ENCODE measurements at places on chromosomes 6 and 20.

DNA sequence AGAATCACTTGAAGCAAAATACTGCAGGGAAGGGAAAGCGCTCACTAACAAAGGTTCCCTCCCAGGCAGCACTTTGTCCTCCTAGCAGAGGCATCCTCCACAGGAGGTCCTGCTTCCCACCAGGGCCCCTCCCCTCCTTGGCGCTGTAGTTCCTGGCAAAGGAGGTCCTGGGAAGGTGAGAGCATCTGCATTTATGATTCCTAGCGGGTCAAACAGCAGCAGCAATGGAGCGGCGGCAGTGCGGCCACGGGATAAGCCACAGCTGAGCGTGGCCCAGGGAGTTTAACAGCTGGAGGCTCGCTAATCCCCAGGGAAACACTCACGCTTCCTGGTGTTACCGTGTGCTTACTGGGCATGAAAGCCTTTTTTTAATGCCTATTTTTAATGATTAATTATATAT is 185.8 kb downstream of the TTLL2 start:
- no peak for DNase-seq

DNA sequence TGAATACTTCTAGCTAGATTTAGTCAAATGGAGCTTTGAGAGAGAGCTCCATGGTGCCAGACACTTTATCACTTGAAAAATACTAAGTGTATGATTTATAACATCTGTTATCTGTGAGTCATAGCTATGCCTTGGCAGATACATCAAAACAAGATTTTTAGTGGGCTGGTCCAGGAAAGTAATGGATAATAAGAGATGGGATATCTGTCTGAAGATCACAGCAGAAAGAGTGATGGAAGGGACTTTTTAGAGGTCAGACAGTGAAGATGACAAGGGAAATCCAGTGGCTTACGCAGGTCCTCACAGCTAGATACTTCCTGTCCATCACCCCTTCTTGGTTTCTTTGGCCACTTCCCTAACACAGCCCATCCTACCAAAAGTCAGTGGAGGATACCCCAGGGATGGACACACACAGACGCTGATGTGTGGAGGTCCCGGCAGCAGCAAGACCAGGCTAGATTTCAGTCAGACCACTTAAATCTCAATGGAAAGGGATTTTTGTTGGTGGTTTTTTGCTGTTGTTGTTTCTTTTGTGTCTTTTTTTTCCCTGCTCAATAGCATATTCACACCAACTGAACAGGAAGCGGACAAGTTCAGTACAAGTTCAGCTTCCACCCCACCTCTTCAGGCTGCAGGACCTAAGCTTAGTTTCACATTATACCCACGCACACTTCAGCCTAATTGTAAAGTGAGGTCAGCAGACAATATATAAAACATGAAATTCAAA is 209.3 kb downstream of the ALDH8A1 start:
- no peak for DNase-seq

DNA sequence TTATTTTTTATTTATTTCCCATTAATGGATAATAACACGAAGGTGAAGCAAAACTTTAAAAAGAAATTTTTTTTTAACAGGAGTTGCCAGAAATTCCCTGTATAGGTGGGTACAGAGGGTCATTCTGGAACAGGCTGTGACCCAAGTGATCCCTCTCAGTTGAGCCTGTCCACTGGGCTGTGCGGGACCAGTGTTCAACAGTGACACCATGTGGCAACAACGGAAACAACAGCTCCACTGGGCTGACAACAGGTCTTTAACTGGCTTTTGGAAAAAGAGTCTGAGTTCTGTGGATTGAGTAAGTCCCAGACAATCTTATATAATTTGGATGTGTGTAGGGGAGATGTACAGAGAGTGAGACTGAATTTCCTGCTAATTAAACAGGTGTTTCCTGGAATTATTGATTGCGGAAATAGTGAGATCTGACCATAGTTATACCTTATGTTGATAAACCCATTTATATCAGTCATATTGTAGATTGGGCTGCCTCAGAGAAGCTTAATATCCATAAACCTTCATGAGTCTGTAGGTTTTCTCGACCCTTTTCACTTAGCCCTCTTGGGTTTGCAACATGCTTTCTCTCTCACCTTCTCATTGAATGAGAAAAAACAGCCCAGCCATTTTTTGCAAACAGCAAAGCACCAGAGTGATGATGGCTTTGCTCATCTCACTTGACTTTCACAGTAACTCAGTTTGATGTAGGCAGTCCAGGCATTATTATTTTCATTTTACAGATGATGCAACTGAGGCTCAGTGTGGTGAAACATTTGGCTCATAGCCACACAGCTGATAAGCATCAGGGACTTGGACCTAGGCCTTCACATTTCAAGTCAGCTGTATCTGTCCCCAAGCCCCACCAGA is 17.5 kb downstream of the KIAA1755 start:
- DNase-seq, result no peak

- DNase-seq, result no peak
Observed at GRCh38 chr6:27863962-27864905, 48.0 kb downstream of the OR2B2 start.

DNA sequence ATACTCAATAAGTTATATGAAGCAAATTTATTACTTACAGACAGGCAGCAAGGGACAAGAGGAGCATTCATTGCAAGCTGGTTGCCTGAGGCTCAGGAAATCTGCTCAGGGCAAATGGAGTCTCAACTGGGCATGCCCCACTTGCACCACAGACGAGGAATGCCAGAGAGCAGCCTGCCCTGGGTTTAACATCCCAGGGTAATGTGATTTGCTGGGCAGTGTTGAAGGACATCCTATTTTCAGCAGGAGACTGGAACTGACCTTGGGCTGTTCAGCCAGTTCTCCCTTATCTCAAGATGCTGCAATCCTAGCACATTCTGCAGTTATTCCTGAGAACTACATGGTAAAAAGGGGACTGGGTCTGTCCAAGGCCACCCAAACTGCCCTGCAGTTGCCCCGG is 3.8 kb upstream of the ENTPD6 start:
- DNase-seq, result no peak

DNA sequence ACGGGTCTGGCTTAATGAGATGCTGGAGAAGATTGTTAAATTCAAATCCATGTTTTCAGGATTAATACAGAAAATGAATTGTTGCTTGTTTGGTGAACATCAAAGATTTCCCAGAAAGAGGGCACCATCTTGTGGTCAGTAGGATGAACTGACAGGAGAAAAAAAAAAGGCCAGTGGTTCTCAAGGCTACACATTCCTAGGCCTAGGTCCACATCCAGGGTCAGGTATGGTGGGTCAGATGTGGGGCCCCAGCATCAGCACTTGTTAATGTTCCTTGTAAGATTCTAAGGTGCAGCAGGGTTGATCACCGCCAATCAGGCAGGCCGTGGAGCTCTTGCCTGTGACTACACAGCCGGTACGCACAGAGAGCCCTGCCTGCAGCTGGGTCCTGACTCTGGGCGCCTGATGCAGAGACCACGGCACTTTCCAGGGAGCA is 34.0 kb upstream of the FOXO3 start:
- DNase-seq, result no peak

- no peak for DNase-seq
Observed at GRCh38 chr6:87501809-87502572, 29.2 kb downstream of the SLC35A1 start.

DNA sequence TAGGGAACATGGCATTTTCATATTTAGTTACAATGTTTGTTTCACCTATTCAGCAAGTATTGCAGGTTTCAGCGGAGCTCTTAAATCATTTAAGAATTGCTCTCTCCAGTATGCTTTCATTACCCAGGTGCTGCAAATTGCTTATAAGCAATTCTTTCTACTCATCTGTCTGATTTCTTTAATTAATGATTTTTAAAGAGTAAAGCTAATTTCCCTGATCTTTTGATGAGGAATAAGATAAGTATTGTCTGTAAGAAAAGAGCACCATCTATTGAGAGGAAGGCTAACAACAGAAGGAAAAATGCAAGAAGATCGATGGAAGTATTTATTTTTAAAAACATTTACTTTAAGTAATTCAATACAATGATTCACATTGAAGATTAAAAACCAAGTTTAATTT is 2.0 kb downstream of the OPRM1 start:
- no peak for DNase-seq

- peak; percentile 70 for DNase-seq
Observed at GRCh38 chr6:149317644-149318571, at the start of gene TAB2. Gene TAB2 (plus strand): TSS chr6:149317712. CDS start chr6:149369998, 52,286 bp downstream.

GRCh38 chr6:155333414-155333813 is 19.1 kb upstream of the TFB1M start:
- no peak for DNase-seq

DNA sequence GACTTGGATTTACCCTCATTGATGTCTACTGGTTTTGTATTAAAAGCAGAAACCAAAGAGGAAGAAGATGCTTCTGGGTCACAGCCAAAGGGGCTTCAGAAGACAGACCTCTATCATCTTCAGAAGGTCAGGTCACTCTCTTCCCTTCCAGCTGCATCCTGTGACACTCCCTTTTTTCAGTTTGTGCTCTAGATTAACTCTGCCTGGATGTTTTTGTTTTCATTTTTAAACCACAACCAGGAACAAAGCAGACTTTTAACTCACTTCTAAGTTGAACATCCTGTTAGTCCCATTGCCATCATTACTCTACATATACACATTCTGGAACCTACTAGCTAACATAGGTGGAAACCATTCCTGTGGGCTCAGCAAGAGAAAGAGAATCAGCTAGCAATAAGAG is 45.2 kb downstream of the AKIRIN2 start:
- no peak for DNase-seq

GRCh38 chr6:80605165-80605989 is 498.9 kb downstream of the BCKDHB start:
- no peak for DNase-seq

DNA sequence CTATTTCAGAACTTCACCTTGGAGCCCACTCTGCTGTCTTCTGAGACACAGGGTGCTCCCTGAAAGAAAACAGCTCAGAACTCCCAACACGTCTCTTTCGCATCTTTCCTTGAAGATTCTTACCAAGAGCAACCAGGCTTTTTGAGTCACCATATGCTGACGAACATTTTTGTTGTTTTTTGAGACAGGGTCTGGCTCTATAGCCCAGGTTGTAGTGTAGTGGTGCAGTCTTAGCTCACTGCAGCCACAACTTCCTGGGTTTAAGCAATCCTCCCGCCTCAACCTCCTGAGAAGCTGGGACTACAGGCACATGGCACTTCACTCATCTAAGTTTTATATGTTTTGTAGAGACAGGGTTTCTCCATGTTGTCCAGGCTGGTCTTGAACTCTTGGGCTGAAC is 68.5 kb downstream of the TRMT11 start:
- no peak for DNase-seq

DNA sequence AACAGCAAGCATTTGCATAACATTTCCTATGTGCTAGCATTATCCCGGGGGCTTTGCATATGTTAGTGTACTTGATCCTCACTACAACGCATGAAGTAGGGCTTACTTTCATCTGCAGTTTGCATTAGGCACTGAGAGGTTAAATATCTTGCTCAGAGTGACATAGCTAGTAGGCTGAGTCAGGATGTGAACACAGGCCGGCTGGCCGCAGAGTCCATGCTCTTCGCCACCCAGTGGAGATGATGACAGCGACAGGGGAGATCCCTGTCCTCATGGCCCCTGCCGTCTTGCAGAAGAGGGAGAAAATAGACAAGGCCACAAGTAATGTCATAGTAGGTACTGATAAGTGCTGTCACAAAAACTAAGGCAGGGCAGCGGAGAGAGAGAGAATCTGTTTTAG is 46.9 kb downstream of the LYRM4 start:
- DNase-seq, result no peak

- DNase-seq, result no peak
Observed at GRCh38 chr20:56773749-56774148, 144.6 kb downstream of the TFAP2C start.

- DNase-seq, result no peak
Observed at GRCh38 chr20:415820-416322, 7.8 kb downstream of the RBCK1 start.

DNA sequence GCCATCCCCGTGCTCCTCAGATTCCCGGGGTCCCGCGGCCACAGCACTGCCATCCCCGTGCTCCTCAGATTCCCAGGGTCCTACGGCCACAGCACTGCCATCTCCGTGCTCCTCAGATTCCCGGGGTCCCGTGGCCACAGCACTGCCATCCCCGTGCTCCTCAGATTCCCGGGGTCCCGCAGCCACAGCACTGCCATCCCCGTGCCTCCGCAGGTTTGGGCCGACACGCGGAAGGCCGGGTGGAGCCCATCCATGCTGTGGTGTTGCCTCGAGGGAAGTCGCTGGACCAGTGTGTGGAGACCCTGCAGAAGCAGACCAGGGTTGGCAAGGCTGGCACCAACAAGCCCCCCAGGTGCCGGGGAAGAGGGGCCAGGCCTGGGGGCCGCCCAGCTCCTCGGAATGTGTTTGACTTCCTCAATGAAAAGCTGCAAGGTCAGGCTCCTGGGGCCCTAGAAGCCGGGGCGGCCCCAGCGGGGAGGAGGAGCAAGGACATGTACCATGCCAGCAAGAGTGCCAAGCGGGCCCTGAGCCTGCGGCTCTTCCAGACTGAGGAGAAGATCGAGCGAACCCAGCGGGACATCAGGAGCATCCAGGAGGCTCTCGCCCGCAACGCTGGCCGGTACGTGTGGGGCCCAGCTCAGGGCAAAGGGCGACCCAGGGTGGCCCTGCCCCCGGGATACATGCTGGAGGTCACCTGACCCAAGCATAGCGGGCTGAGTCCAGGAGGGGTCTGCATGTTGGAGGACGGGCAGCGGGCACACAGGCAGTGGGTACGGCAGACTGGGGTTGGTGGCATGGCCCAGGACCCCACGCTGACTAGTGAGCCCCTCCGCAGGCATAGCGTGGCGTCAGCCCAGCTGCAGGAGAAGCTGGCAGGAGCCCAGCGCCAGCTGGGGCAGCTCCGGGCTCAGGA is 1.3 kb upstream of the LIME1 start:
- no peak for DNase-seq

GRCh38 chr6:19869464-19869863 is 32.3 kb downstream of the ID4 start:
- DNase-seq, result no peak

DNA sequence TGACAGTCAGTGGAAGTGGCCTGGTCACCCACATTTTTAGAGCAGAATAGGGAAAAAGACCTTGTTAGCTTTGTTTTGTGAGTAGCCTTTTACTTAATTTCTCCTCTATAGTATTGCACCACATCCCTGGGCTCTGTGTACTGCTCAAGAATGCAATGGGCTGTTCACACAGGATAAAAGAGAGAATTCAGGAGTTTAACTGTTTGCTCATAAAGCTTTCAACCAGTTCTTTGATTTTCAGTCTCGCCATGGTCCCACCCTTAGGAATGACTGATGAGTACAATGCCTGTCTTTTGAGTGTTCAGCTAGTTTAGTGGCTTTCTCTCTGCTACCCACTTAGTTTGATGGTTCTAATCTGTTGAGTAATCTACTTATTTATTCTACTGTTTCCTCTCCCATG is 129.7 kb downstream of the PLG start:
- DNase-seq, result no peak

All from T-helper 22 cell (primary cell).